Effector memory CD8-positive, alpha-beta T cell (primary cell): ENCODE measurements at places on chromosomes 16 and 17.

DNA sequence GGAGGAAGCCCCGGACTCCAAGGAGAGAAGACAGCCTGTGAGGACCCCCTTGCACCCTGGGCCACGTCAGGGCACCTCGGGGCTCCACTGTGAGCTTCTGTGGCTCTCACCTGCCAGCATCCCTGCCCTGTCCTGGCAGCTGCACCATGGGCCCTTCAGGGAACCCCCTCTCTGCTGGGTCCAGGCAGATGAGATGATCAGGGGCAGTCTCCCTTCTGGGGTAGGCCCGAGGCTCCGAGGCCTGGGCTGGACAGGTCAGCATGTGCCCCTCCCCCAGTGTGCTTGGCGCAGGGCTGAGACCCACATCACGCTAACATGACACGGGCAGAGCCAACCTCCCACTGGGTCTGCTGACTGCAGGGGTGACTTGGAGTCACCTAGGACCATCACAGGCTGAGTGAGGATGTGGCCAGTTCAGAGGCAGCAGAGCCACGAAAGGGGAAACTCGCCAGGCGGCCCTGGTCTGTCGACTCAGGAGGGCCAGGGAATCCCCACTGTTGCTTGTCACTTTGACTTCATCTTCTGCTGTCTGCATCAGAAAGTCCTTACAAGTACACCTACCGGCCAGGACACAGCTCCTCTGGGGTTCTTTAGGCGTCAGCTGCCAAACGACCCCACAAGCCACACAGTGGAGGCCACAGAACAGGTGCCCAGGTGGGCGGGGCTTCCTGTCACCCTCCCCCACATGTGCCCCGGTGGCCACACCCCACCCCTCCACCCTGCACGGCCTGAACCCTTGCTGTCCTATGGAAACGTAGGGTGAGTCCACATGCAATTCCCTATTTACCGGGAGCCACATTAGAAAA, 2.2 kb downstream of the GALNS start:
- DNase-seq = peak; percentile 23

DNA sequence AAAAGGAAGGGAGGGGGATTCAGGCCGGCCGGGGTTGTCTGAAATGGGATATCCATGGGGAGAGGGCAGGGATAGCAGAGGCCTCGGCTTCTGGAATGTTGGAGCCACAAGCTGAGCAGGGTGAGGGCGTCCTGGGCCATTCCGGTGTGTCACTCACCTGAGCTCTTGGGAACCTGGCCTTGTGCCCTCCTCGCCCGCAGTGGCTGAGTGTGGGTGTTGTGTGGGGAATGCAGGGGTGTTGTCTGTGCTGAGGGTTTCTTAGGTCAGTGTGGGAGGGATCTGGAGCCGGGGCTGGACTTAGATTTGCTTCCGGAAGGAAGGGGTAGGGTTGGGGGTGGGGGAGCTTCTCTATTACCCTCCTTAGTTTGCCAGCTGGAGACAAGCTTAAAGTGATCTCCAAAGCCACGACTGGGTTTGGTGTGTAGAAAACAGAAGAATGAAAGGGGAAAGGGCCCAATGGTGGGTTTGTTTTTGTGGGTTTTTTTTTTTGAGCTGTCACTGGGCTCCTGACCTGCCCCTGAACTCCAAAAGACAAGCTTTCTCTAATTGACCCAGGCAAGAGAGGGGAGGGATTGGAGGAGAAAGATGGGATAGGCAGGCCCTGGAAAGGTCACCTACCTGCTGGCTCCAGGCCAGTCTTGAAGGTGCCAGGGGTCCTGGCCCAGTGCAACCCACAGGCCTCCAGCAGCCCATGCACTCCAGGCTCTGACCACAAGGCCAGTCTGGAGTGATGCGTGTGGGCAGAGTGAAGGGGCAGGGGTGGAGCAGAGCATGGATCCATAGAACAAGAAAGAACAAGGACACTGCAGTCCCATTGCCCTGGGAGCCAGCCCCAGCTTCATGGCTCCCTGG, at the start of gene SULT1A2:
TSS of gene SULT1A2 (minus strand) at position 211 of the 852 bp plus-strand sequence. CDS start 1,120 bp downstream, outside the sequence.
- DNase-seq = no peak

GRCh38 chr17:45302649-45303173, 14.1 kb downstream of the MAP3K14 start:
- no peak for DNase-seq

- no peak for DNase-seq
These were observed 41.6 kb downstream of the USP10 start for GRCh38 chr16:84741340-84741830.

GRCh38 chr17:61401389-61402072, 1.9 kb downstream of the TBX2 start:
- DNase-seq = no peak

GRCh38 chr16:85899444-85899843, 482 bp downstream of the IRF8 start:
- DNase-seq = no peak

GRCh38 chr16:82300374-82300951, 130.4 kb upstream of the MPHOSPH6 start:
- no peak for DNase-seq

- DNase-seq = no peak
These were observed 86.2 kb downstream of the ABCC6 start for GRCh38 chr16:16137110-16137509.

GRCh38 chr17:37137070-37137610, 188.4 kb downstream of the AATF start:
- DNase-seq = no peak

DNA sequence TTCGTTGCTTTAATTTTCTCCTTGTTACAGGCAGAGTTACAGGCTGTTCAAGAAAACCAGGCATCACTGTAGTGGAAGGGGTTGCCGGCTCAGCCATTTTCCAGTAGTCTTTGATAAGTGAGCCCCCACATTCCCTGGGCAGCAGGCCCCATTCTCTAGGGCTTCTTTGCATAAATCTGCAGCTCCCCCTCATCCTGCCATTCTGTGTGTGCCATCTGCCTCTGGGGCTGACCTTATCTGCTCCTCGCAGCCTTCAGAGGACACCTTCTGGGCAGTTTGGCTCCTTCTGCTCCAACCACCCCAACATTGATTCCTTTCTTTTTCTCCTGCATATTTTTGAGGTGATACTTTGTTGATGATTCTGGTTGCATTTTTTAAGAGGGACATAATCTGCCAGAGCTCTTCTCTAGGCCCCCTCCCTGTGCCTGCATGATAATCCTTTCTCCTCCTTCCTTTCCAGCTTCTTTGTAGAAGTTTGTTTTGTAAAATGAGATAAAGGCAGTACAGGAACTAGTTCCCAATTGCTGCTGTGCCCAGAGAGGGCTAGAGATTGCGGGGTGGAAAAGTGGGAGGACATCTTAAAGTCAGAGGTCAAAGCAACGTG, 17.1 kb downstream of the RND2 start:
- no peak for DNase-seq

- peak; percentile 85 for DNase-seq
These were observed at the start of gene TMEM107 for GRCh38 chr17:8176197-8176940. Gene TMEM107 (minus strand): TSS chr17:8176380. CDS start chr17:8176286, 94 bp downstream.

GRCh38 chr16:78704416-78704815, 605.0 kb downstream of the WWOX start:
- no peak for DNase-seq

DNA sequence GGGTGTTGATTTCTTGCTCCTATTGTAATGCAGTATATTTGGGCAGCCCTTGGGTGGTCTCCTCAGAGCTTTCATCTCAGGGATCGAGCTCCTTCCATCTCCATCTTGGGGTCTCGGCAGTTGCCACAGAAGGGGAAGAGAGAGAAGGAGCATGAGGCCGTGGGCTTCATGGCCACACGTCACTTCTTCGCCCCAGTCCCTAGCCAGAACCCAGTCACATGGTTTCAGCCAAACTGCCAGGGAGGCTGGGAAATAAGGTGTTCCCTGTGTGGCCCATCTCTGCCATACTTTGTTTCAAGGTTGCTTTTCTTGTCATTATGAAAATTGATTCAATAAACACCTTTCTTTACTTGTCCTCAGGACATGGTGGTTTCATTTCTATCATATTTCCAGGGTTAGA, 68.4 kb upstream of the NKD1 start:
- no peak for DNase-seq

DNA sequence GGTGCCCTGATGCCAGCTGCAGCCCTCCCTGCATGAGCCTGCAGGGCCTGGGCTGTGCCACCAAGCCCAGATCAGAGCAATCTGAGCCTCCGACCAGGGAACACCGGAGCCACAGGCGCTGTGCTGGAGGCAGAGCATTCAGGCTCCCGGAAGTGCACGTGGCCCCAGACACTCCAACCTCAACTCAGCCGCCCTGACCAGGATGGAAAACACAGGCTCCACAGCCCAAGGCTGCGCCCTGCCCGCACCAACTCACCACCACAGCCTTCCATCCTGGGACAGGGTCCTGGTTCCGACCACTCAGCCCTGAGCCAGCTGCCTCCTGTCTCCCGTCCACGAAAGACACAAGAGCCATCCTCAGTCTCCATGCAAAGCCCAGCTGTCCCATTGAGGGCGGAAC, 18.5 kb downstream of the LMF1 start:
- DNase-seq = no peak

- DNase-seq = no peak
These were observed 174.9 kb upstream of the RPL38 start for GRCh38 chr17:74028354-74029116.

GRCh38 chr16:51053775-51054174, 97.3 kb downstream of the SALL1 start:
- no peak for DNase-seq

DNA sequence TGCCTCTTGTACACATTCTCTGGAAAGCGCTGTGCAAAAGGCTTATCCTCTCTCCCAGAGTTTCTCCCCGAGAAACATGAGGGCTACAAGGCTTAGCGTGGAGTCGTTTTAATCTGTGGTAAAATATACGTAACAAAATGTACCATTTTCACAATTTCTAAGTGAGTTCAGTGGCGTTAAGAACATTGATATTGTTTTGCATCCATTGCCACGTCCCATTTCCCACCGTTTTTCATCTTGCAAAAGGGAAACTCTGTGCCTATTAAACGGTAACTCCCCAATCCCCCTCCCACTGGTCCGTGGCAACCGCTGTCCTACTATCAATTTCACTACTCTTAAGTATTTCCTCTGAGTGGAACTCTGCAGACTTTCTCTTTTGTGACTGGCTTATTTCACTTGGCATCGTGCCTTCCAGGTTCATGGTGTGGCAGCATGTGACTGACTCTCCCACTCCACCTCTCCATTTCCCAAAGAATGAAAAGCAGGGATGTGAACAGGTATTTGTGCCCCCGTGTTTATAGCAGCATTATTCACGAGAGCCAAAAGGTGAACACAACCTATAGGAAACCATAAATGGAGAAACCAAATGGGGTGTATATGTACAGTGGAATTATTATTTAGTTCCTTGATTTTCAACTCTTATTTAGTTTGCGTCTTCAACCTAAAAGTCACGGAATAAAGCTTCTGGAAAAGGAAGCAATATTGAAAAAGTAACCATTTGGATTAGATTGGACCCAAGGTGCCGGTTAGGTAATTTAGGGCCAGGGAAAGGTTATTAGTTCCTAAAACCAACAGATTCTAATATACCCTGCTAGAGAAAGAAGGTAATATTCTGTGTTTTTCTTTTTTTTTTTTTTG, 1.1 kb upstream of the USP32 start:
- no peak for DNase-seq

- no peak for DNase-seq
These were observed 23.8 kb downstream of the TSC2 start for GRCh38 chr16:2071454-2072202.

DNA sequence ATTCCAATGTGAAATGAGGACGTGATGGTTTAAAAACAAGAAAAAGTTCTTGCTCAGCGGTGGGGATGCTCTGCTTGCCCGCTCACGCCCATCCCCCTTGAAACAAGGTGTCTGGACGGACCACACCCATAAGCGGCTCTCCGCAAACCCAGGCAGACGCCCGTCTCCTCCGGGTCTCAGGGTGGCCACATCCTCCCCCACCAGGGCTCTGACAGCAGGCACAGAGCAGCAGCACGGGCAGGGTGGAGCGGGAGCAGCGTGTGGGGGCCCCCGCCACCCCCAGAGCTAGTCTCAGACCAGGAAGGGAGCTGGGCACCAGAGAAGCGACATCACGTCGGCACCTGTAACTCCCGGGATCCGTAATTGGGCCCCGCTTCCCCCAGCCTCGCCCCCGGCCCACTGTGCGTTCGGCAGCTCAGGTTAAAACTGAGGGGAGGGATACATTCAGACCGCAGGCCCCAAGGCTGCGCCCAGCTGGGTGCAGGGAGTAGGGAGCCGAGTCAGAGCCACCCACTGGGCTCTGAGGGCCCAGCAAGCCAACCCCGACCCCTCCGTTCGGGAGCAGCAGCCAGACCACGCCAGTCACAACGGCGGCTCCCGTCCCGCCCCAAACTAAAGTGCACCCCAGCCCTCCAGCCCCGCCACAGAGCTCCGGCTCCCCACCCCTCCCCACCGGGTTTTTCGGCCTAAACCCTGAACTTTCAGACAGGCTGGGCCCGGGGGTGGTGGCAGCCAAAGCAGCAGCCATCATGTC, 22.0 kb downstream of the CLUH start:
- DNase-seq = peak; percentile 57

- no peak for DNase-seq
These were observed 381.3 kb downstream of the CDH8 start for GRCh38 chr16:61654962-61655361.

GRCh38 chr17:63476854-63477479, at the start of gene ACE:
Gene ACE (plus strand): TSS chr17:63477061. CDS start chr17:63477095, 34 bp downstream.
- DNase-seq = peak; percentile 30

GRCh38 chr17:17231621-17232302, 5.2 kb downstream of the FLCN start:
- DNase-seq = no peak

GRCh38 chr16:11556945-11557720, 29.6 kb downstream of the LITAF start:
- peak; percentile 37 for DNase-seq

- no peak for DNase-seq
These were observed 55.5 kb downstream of the SEC14L1 start for GRCh38 chr17:77196251-77196650.

DNA sequence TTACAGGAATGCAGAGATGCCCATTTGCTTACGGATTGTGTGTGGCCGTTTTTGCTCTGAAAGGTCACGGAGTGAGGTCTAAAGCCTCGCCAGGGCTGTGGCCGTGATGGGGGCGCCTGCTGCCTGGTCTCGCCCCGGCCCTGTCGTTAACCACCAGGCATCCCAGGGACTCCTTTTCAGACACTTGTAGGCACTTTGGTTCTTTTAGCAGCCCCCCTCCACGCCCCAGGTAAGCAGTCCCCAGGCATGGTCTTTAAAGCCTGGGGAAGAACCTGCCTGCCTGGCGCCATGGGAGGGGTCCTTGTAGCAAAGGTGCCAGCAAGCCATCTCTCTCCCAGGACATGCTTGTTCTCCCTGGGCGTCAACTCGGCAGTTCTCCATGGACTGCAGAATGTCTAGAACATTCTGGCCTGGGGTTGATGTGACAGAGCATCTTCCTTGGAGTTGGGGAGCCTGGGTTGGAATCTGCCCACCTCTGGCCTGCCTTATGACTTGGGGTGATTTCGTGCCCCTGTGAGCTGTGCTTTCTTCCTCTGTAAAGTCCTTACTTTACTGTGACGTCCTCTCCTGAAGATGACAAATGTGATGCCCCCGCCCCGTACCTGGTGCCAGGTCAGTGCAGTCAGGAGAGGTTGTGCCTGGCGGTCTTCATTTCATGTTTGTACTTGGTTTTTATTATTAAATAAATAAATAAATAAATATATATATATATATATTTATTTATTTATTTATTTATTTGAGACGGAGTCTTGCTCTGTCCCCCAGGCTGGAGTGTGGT, 5.4 kb downstream of the KCTD5 start:
- no peak for DNase-seq
